ENCODE measurements at places on chromosomes 13 and 19.

GRCh38 chr19:835210-835810 is 5.5 kb upstream of the PRTN3 start:
- DNase-seq: no peak

DNA sequence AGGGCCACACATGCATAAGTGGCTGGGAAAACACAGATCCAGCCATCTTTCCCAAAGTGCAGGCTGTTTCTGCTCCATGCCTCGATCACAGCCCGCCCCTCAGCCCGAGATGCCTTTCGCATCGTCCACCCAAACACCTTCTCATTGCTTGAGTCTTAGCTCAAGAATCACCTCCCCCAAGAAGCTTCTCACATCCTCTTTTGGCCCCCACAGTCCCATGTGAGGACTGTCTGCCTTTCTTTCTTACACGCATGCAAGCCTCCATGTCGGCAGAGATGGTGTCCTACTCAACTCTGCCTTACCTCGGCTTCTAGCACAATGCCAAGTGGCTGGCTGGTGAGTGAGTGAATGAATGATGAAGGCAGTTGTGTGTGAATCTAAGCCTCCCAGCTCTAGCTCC is 18.1 kb upstream of the GSX1 start:
- DNase-seq: no peak

DNA sequence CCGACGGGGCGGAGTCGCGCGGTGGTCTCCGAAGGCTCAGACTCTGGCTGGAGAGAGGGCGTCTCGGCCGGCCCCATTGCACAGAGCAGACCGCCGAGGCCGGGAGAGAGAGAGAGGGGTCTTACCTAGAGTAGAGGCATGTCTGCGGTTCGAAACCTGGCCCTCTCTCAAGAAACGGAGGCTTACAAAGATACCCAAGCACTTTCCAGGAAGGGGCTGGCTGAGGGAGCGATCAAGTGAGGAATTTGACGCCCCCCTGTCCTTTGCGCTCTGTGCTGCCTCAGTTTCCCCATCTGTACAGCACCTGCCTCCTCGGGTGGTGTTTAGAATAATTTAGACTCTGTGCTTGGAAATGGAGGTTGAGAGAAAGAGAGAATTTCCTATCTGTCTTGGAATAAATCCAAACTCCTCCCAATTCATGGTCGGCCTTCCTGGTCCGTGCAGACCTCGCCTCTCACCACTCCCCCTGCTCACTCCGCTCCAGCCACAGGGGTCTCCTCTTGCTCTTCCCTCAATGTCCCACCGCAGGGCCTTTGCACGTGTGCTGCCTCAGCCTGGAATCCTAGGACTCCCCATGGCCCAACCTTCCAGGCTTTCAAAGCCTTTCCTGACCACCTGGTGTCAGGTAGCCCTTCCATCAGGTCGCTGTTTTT is 658 bp upstream of the ISOC2 start:
- DNase-seq: no peak

GRCh38 chr13:48188131-48188530 is 44.9 kb upstream of the ITM2B start:
- no peak for DNase-seq

Measured in hippocampal formation (tissue), 2 donors.